ENCODE measurements at places on chromosomes 7 and 10.

DNA sequence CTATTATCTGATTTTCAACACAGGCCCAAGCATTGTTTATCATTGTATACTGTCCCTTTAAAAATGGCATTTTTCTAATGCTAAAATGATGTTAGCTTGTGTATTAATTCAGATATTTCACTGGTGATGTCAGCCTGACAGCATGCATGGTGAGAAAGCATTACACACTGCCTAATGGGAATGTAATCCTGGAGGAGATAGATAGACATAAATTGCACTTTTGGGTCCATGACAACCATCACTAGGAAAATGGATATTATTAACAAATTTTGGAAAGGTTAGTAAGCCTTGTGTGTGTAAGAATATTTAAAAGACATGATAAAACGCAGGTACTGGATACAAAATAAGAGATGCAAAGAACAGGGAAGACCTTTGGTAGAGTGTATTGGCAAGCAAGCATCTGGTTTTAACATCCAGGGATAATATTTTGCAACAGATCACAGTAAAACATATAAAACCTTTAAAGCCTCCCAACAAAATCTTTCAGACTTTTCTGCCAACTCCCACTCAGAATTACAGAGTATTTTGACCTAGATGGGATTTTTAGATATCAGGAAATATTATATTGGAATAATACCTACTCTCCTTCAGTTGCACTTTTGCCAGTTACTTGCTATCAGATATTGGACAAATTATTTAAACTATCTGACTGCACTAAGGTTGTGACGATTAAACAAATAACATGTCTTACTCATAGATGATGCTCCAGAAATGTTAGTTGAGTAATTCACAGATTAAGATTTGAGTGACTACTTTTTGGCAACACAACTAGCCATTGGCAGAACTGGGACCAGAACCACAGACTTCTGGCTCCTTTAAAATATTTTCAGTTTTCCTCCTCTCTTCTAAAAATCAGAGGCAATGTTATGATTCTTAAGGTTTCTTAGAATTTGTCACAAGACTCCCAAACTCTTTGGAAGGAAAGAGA lies 291.6 kb upstream of the SEMA3C start:
- DNase-seq: no peak

DNA sequence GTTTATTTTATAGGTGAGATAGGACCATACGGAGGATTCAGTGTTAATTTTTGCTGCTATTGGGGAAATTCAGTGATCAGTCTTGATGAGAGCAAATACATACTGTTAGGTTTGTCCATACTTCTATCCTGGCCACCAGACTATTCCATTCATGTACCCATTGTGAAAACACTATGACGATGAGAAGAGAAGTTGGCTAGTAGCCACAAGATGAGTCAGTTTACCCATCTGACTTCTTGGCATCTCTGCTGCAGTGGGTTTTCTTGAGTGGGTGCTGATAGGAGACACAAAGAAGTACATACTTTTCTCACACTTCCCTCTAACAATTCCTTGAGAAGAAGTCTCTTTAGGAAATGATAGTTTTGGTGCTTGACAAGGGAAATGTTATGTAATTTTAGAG lies 133.1 kb downstream of the TFPI2 start:
- DNase-seq: no peak

DNA sequence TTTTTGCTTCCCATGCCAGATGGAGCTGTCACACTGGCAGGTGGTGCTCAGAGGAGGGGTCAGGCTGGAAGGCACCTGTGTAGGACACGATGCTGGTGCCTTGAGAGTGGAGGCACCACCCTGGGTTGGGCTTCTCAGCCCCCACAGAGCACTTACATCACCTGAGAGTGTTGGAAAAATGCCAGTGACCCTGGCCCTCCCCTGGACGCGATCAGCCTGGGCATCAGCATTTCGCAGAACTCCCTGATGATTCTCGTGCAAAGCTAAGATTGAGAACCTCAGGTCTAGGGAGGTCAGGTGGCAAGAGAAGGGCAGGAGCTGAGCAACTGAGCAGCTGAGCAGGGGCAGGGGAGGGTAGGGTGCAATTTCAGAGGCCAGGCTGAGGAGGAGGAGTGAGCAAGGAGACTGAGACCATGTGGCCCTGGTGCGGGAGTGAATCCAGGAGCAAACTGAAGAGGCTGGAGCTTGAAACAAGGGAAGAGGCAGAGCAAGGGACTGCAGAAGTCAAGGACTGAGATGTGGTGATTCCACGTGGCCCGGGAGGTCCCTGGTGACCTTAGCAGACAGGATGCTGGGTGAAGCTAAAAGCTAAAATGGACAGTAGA lies 24.7 kb upstream of the GRID1 start:
- no peak for DNase-seq

GRCh38 chr10:91024541-91024940 lies 103.7 kb upstream of the ANKRD1 start:
- DNase-seq: no peak

DNA sequence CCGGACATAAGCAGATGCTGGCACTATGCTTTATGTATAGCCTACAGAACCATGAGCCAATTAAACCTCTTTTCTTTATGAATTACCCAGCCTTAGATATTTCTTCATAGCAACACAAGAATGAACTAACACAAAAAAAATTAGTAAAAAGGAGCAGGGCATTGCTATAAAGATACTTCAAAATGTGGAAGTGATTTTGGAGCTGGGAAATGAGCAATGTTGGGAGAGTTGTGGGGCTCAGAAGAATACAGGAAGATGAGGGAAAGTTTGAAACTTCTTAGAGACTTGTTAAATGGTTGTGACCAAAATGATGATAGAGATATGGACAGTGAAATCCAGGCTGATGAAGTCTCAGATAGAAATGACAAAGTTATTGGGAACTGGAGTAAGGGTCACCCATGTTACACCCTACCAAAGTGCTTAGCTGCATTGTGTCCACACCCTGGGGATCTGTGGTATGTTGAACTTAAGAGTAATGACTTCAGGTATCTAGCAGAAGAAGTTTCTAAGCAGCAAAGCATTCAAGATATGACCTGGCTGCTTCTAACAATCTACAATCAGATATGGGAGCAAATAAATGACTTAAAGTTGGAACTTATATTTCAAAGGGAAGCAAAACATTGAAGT lies 24.2 kb downstream of the PNLIPRP3 start:
- DNase-seq: no peak

GRCh38 chr7:44112231-44112996 lies 8.3 kb downstream of the AEBP1 start:
- DNase-seq: no peak

DNA sequence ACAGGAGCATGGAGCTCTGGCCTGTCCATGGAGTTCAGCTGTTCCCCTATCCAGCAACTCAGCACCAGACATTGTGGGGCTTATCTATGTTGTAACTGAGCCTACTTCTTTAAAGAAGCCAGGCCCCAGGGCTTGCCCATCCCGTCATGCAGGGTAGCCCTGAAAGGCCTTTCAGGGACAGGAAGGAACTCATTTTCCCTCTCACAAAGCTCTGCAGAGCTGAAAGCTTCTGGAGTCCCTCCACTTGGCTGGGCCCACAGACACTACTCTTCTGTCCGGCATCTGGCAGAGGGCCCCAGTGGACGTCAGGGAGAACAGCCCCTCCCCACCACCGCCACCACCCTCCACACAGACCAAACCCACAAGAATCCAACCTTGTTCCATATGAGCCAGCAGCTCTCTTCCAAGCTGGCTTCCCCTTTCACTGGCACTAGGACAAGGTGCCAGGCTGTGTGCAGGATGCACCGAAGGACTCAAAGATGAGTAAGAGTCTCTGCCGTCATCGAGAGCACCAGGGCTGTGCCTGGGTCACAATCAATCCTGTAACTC lies 33.1 kb downstream of the DENND2A start:
- no peak for DNase-seq

DNA sequence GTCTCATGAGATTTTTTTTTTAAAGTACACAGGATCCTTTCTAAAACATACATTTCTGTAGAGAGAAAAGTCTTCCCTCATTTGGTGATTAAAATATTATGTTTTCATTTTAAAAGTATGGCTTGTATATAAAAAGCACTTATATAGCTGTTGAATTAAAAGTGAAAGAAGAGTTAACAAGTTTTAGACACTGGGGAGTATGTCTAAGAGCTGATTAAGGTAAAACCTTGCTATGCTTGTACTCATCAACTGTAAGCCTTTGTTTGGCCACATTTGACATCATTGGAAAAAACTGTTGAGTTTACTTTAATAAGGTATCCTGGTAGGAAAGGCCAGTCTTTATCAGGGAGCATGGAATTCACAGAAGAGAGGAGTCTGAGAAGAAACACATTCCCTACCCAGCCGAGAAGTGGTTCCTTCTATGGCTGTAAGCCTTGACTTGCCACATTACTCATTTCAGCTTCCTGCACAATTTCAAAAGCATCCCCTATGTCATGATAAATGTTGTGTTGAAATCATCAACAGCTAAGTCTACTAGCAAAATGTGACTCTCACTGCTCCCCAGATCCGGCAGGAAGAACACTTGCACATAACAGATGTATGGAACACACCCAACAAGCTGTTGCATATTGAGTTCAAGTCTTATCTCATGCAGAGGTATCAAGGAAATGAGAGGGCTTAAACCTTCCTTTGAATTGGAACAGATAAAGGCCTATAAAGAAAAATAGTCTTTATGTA lies 171.8 kb upstream of the CDK1 start:
- no peak for DNase-seq

- DNase-seq: no peak
These were observed 23.6 kb downstream of the GNA12 start for GRCh38 chr7:2820508-2820934.

DNA sequence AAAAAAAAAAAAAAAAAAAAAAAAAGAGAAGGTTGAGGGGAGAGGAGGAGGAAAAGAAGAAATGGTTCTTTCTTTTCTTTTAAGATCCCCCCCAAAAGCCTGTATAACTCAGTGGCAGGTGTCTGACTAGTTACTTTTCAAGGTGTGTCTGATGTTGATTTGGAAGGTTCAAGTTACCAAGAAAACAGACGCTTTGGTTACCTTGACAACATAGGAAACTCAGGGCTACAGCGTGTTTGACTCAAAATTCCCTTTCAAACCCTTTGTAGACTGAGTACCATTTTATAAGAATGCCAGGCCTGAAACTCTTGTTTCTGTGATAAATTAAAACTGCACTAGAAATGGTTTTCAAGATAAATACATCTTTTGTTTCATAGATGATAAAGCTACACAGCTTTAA lies 286.8 kb downstream of the SKIDA1 start:
- DNase-seq: no peak

GRCh38 chr10:102313221-102313896 lies 68.0 kb downstream of the GBF1 start:
- DNase-seq: no peak

- no peak for DNase-seq
These were observed 15.1 kb downstream of the ZNF800 start for GRCh38 chr7:127377425-127377824.

GRCh38 chr10:5737352-5737751 lies 52.7 kb downstream of the TASOR2 start:
- DNase-seq: no peak
